ENCODE measurements at places on chromosomes 1 and 21. TPM values are rescaled to one million over a fixed set of nuclear protein-coding genes. Genes with fewer than 3 reads are reported as not detected.

Gene ADIPOR1
- total RNA-seq, result 82.1 TPM

DNA sequence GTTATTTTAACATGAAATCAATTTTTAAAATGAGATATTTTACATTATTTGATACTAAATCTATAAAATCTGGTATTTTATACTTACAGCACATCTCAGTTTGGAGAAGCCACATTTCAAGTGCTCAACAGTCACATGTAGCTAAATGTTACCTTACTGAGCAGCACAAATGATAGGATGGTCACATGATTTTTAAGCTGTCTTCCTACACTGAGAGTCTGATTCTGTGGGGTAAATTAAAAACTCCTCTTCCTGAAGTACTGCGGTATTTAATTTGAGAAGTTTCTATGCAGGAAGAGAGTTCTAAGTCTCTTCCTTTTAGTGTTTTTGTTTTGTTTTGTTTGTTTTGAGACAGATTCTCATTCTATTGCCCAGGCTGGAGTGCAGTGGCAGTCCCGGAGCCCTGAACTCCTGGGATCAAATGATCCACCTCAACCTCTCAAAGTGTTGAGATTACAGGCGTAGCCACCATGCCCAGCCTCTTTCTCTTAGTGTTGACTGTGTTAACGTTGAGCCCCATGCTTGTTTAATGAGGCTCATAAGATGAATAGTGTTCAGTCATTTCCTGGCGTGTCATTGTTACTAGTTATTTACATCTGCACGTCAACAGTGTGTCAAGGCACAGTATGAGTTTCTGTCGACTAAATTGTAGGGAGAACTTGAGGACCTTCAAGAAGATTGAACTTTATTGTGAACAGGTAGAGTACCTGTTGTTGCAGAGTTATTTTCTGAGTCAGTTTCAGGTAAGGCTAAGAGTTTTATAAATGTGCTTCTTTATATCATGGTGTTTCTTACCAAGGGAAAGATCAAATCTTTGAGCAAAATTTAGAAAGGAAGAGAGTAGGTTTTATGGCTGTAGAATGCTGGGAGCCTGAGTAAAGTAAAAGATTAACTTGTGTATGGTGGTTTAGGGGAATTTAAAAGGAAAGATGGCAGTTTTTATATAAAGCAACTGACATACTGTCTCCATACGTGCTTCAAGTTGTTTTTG is 3.3 kb downstream of the CNST start:
- DNase-seq, result peak; percentile 81

GRCh38 chr1:24472527-24473251 is 29.9 kb upstream of the RCAN3 start:
- no peak for DNase-seq

DNA sequence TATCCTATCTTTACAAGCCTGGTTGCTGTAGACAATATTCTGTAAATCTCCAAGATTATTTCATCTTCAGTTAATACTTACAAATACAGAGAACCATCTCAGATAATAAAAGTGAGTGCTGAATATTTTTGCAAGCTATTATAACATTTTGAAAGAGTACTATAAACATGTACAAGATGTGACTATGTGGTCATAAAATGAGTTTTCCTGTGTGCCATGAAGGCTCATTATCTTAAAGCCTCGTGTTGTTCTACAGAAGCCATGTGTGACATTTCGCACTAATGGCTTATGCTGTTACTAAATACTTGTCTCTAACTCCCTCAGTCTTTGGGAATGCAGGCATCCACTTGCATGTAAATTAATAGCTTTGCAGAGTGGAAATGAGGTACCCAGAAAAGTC is 48.3 kb downstream of the SAMSN1 start:
- no peak for DNase-seq

DNA sequence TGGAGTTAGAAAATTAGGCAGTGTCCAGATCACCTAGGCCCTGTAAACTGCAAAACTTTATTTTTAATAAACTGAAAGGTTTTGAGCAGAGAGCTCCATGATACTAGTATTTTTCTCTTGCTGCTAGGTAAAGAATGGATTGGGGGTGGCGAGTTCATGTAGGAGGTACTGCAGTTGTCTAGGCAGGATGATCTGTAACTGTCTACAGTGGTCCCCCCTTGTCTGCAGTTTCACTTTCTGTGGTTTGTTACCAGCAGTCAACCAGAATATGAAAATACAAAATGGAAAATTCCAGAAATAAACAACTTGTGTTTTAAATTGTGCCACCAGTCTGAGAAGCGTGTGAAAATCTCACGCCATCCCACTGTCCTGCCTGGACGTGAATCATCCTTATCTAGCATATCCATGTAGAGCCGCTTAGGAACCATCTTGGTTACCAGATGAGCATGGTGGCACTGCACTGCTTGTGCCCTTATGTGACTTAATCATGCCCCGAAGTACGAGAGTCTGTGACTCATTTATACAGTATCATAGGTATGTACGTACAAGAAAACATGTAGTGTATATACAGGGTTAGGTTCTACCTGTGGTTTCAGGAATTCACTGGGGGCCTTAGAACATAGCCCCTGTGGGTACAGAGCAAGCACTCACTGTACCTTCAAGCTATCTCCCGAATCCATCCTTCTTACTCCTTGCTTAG is 94.2 kb downstream of the AHCTF1 start:
- no peak for DNase-seq

- no peak for DNase-seq
Observed at GRCh38 chr1:43366179-43366578, 1.6 kb downstream of the ELOVL1 start.

DNA sequence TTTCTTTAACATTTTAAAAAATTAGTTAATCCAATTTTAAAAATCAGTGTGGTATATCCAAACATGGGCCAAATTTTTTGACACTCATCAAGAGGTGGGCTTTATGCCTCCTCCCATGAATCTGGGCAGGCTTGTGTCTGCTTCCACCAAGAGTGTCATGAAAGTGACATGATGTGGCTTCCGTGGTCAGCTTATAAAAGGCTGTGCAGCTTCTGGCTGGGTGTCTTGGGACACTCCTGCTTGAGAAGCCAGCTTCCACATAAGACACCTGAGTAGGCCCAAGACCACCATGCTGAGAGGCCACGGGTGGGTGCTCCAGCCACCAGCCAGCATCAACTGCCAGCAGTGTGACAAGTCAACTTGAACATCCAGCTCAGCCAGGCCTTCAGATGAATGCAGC is 74.3 kb upstream of the RUNX3 start:
- no peak for DNase-seq
